Activated CD4-positive, CD25-positive, alpha-beta regulatory T cell treated with anti-CD3 and anti-CD28 coated beads, Interleukin-2, amount 50 U/mL, for 72 hours (primary cell): ENCODE measurements at places on chromosomes 5 and 9.

DNA sequence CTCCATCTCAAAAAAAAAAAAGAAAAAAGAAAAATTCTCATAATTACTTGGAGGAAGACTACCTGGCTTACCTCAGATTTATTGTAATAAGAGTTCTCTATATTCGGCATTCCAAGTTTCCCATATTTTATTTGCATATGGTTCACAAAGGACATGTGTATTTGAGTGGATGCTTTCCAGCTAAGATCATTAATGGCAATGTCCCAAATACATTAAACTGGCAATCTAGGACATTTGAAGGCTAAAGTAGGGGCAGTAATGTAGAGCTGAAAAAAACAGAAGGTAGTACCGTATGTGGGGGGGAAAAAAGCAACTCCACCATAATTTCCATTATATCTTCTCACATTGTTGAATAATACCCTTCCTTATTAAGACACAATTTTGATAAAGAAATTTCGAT, 4.9 kb downstream of the TUT7 start:
- DNase-seq, result no peak

GRCh38 chr9:110592044-110592830, 12.7 kb upstream of the SVEP1 start:
- no peak for DNase-seq

GRCh38 chr9:28155067-28155466, 581.8 kb upstream of the C9orf72 start:
- DNase-seq, result no peak

GRCh38 chr5:75389430-75389829, 52.4 kb downstream of the HMGCR start:
- no peak for DNase-seq

- DNase-seq, result no peak
These were observed 592.6 kb downstream of the MTRR start for GRCh38 chr5:8461543-8461942.
